ENCODE measurements at places on chromosomes 13 and 19. TPM values are rescaled to one million over a fixed set of nuclear protein-coding genes. Genes with fewer than 3 reads are reported as not detected.

The IGFL3 gene
- not detected for total RNA-seq

The LRRC8E gene
- total RNA-seq, result 3.9 TPM

The C13orf46 gene
- not detected for total RNA-seq

The GIPC3 gene
- total RNA-seq, result 0.34 TPM

The SMIM24 gene
- total RNA-seq, result not detected

The LATS2 gene
- 23.9 TPM for total RNA-seq

The LRRC63 gene
- not detected for total RNA-seq

The VMAC gene
- total RNA-seq, result 3.5 TPM

The FCAR gene
- total RNA-seq, result not detected

The ZNF829 gene
- 3.0 TPM for total RNA-seq

The ELANE gene
- total RNA-seq, result 8.4 TPM

The RHPN2 gene
- 8.9 TPM for total RNA-seq

The CALR3 gene
- not detected for total RNA-seq

The SPRY2 gene
- total RNA-seq, result 20.5 TPM

The TMPRSS9 gene
- not detected for total RNA-seq

The IL17D gene
- total RNA-seq, result 16.8 TPM

The IL11 gene
- total RNA-seq, result 0.77 TPM

The C19orf38 gene
- 1.4 TPM for total RNA-seq

The HNRNPA1L2 gene
- 1.1 TPM for total RNA-seq

The ZNF555 gene
- 6.6 TPM for total RNA-seq

The SRRM5 gene
- total RNA-seq, result 0.17 TPM

The MIR17HG gene
- total RNA-seq, result 2.2 TPM

The LAIR1 gene
- not detected for total RNA-seq

The TMEM145 gene
- not detected for total RNA-seq

The CCDC122 gene
- 8.8 TPM for total RNA-seq

The ACER1 gene
- not detected for total RNA-seq

The DYRK1B gene
- 18.2 TPM for total RNA-seq

The RFX1 gene
- 4.3 TPM for total RNA-seq

The FUT6 gene
- total RNA-seq, result not detected

The ARGLU1 gene
- total RNA-seq, result 39.1 TPM

The SBSN gene
- 0.82 TPM for total RNA-seq

The RCBTB1 gene
- total RNA-seq, result 11.2 TPM

The F7 gene
- not detected for total RNA-seq

The TRPC4 gene
- 1.2 TPM for total RNA-seq

The BCKDHA gene
- total RNA-seq, result 14.2 TPM

The DACH1 gene
- 0.09 TPM for total RNA-seq

The CA11 gene
- 2.6 TPM for total RNA-seq

The MTUS2 gene
- total RNA-seq, result not detected

The FLT3 gene
- not detected for total RNA-seq

The TEX101 gene
- total RNA-seq, result not detected

The MEIOSIN gene
- not detected for total RNA-seq

The GARIN5A gene
- total RNA-seq, result not detected

The RNF113B gene
- not detected for total RNA-seq

The MAST1 gene
- total RNA-seq, result 0.12 TPM

The MRPS31 gene
- 10.6 TPM for total RNA-seq

The ZNF790 gene
- 4.4 TPM for total RNA-seq

The CCDC169 gene
- 0.23 TPM for total RNA-seq

The S1PR5 gene
- 1.1 TPM for total RNA-seq

The BORA gene
- 2.8 TPM for total RNA-seq

Measured in pericardium fibroblast (primary cell).